DMS79 (cell line): ENCODE measurements at places on chromosomes 6 and 20.

DNA sequence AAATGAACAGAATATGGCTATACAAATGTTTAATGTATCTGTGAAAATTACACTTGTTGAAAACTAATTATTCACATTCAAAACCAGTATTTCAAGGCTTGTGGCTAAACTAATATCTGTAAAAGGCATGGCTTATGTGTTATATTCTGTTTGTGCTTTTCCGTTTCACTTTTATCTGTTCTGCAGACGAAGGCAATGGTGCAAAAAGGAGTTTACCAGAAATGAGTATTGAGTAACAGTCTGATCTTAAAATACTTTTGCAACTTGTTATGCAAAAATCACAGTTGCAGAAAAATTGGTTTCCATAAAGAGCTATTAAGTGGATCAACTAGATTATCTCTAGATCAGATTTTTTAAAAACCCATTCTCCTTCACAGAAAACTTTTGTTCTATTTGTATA, 9.4 kb upstream of the STX11 start:
- DNase-seq: no peak

DNA sequence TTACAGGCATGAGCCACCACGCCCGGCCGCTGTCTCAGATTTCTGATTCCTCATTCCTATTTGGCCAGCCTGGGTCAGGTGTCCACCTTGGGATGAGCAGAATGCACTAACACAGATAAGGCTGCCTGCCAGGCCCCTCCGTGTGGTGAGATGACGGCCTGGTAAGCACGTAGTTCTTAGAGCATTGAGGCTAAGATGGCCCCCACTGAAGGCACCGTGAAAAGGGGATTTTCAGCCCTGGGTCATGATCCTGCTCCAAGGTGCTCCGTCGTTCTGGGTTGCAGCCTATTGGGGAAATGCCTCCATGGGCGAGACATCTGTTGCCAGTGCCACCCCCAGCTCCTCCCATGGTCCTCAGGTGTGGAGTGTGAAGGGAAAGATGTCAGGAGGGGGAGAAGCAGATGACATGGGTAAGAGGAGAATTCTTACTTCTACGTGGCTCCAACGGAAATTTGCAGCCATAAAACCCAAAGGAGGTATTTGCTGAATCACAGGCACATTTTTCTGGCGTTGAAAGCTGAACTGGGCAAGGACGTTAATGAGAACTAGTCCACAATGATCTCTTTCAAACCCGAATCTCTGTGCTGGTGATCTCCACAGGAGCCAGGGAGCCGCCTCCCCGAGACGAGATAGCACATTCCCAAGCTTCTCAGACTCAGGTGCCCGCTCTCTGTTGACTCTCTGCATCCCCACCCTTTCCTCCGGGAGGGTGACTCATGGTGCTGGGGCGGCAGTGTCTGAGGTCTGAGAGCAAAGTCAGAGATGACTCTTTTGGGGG, 34.0 kb upstream of the BMP6 start:
- DNase-seq: no peak

DNA sequence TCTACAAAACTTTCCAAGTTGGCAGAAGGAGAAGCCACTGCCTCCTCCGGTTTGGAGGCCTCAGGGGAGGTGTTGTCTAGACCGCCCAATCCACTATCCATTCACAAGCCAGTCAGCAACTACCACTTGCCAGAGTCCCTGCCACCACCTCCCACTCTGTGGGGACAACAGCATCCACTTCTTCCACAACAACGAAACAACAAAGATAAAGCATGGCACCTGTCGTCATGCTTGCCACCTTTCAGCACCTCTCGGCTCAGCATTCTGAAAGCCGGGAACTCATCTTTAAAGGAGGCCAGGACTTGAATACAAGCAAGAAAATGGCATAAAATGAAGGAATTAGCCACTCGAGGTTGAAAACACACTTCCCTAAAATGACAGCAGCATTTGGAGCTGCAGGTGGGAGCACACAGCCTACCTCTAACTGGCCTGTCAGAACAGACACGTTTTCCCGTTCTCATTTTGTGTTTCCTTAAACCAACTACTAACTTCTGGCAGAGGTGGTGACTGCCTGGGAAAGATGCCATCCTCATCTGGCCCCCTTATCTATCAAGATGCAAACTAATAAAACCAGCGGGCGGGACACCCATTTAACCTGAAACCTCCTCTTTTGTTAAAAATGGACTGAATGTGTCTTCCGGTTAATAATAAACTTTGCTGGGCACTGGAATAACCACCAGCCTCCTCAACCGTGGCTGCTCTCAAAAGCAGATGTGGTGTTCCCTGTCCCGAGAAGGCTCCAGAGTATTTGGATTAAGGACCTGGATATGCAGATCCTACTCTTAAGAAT, 21.7 kb downstream of the YTHDF1 start:
- DNase-seq: no peak

GRCh38 chr6:52394251-52394666, 25.9 kb upstream of the EFHC1 start:
- no peak for DNase-seq

GRCh38 chr6:111841822-111842221, 31.4 kb downstream of the FYN start:
- no peak for DNase-seq

GRCh38 chr6:132494954-132495353, 18.0 kb downstream of the STX7 start:
- DNase-seq: no peak

DNA sequence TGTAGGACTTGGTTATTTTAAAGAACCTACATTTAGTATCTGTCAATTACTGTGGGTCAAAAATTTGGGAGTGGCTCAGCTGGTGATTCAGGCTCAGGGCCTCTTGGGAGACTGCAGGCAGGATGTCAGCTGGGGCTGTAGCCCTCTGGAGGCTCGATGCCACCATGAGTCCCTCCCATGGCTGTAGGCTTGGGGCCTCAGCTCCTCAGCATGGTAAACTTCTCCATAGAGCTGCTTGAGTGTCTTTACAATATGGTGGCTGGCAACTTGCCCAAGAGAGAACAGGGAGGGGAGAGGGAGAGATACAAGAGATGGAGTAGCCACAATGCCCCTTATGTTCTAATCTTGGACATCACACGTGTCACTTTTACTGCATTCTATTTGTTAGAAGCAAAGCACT, 470.4 kb downstream of the CDH26 start:
- DNase-seq: no peak

GRCh38 chr20:60540591-60540990, 582.4 kb downstream of the CDH26 start:
- DNase-seq: no peak

- DNase-seq: no peak
Observed at GRCh38 chr20:51439160-51439689, 103.3 kb downstream of the NFATC2 start.

GRCh38 chr6:44734886-44735629, 347.6 kb downstream of the CDC5L start:
- no peak for DNase-seq

GRCh38 chr20:62577490-62577836, 64.8 kb upstream of the SLCO4A1 start:
- no peak for DNase-seq

- no peak for DNase-seq
Observed at GRCh38 chr20:46324960-46325703, 16.8 kb upstream of the CDH22 start.

DNA sequence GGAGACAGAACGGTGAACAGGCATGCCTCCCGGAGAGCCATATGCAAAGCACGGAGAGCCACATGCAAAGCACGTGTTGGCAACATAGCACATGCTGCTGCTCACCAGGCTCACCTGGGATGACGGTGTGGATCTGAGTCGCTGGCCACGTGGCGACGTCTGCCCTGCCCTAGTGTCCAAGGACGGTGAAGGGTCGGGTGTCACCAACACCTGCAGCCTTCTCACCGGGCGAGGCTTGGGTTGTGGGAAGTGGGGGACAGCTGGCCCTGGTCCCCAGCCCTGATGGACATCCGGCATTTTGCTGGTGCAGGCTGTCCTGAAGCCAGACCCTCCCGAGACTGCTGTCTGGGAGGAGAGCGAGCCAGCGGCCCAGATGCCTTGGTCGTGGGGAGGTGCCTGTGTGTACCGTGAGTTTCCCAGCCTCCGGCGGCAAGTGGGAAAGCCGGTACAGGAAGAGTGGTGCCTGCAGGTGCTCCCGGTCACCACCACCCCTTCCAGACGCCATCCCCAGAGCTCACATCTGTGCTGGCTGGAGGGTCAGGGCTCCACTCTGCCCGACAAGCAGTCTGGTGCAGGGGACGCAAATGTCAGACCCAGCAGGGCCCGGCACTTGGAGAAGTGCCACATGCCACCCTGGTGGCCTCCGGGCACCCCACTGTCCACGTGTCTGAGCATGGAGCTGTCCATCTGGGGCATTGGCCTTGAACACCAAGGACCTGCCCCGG, 5.9 kb upstream of the ADRM1 start:
- DNase-seq: no peak

DNA sequence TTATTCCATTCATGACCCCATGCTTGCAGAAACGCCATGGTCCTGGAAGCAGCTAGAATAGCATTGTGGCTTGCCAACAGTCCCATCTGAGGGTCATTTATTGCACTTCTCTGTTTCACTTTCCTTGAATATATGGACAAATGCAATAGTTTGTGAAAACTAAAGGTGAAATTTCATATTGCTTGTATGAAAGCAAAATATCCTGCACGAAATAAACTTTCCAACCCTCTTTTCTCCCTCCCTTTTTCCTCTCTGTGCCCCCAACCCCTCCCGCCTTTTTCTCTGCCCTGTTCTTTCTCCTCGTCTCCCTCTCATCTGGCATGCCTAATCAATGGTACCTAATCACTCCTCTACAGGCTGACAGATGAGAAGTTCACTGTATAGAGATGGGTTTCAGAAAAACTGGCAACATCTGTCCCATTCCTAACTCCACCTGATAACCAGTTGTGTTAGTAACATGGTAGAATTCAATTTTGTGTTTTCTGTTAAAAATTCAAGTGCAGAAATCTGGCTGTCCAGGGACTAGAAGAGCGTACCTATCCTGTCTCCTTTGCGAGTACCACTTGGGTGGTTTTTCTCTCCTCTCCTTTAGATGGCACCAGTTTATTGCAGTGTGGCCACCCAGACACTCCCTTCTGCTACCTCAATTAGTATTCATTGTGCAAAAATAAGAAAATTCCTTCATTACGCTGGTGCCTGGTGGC, 198.6 kb downstream of the FOXA2 start:
- no peak for DNase-seq

DNA sequence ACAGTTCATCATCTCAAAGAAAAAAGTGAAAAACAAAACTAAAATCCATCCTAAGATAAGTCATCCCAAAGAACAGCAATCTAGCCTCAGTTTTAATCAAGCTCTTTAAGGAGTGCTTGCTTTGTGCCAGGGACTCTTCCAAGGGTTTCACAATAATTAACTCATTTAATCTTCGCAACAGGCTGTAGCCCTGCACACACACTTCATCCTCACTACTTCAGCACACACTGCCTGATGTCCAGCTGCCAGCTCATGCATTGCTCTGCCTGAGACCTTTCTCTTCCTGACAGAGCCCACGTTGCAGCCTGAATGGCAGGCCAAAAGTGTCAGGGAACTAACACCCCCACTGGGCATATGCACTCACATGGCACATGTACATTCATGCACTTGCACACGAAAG, 21.2 kb upstream of the PTPRT start:
- DNase-seq: no peak

- no peak for DNase-seq
Observed at GRCh38 chr20:9838035-9838377, 870 bp downstream of the PAK5 start.

- no peak for DNase-seq
Observed at GRCh38 chr20:1757606-1758512, 100.3 kb upstream of the SIRPG start.

DNA sequence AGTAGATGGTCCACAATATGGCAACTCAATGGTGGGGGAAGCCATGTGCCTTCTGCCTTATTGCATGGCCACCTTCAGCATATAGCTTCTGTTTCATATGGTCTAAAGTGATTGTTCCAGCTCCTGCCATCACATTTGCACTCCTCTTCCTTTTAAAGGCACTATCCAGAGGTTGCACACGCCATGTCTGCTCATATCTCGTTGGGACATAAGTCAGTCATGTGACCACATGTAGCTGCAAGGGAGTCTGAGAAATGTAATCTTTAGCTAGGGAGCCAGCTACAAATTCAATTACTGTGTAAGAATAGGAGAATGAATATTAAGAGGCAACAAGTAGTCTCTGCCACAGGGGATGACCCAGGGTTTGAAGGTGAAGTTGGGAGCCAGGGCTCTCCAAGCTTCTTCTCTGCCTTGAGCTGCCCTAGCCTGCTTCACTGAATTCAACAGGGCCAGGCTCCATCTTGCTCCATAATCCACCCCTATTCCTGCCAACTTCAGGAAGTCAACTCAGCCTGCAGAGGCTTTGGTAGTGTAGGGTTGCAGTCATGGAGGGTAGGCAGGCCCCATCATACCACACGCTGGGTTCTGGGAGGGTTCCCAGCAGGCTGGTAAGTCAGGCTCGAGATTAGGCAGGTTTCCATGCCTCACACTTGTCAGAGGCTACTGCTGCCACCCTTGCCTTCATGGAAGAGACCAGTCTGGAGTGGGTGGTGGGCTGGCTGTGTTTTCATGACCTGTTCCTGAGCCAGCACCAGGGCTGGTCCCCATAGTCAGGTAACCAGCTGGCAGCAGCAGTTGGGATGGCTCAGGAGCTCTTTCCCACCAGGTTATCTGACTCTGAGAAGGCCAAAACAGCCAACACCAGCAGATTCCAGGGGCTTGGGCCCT, 56.7 kb upstream of the SAYSD1 start:
- DNase-seq: no peak

- no peak for DNase-seq
Observed at GRCh38 chr20:63735859-63736718, at the start of gene LIME1. TSS of gene LIME1 (plus strand) at chr20:63736664. CDS start at chr20:63737550, 886 bp downstream.

- no peak for DNase-seq
Observed at GRCh38 chr20:15795305-15796019, 777.8 kb downstream of the KIF16B start.

DNA sequence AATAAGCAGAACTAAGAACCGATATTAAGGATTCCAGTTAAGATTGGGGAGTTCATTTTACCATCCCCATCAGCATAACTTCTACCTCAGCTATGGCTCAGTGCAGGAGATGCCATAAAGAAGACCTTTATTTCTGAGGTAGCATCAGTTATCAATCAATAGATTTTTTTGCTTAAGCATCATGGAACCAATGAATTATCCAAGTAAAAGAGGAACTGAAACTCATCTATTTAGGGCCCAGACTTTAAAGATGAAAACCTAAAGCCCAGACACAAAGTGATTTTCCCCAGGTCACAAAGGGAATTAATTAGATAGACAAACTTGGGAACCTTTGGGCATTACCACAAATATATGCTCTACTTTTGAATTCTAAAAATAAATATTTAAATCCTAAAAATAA, 59.2 kb upstream of the TINAG start:
- no peak for DNase-seq

- no peak for DNase-seq
Observed at GRCh38 chr6:141169419-141169818, 963.3 kb upstream of the GJE1 start.
